ENCODE measurements at places on chromosomes 6 and 20.

DNA sequence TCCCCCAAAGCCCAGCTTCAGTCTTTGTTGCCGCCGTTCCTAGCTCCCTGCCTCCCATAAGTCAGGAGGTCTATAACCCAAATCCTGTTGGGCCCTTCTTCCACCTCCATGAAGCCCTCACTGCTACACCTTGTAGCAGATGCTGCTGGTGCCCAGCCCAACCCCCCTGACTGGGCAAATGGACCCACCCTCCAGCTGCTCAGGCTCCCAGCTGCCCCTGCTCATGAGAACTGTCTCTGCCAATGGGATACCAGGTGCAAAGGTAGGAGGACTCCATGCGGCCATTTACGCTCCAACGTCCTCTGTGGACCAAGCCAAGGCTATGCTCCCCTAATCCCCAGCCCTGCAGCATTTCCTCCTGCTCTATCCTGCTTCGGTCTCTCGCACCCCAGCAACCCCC is 71.8 kb downstream of the JPH2 start:
- H3K27me3 ChIP-seq = peaks cover 79% of the 10 kb centered on the region
- H3K4me1 ChIP-seq = no peaks in the 10 kb centered on the region
- H3K4me3 ChIP-seq = no peak overlapping the region
- DNase-seq = no peak
- H3K36me3 ChIP-seq = no peaks in the 10 kb centered on the region

DNA sequence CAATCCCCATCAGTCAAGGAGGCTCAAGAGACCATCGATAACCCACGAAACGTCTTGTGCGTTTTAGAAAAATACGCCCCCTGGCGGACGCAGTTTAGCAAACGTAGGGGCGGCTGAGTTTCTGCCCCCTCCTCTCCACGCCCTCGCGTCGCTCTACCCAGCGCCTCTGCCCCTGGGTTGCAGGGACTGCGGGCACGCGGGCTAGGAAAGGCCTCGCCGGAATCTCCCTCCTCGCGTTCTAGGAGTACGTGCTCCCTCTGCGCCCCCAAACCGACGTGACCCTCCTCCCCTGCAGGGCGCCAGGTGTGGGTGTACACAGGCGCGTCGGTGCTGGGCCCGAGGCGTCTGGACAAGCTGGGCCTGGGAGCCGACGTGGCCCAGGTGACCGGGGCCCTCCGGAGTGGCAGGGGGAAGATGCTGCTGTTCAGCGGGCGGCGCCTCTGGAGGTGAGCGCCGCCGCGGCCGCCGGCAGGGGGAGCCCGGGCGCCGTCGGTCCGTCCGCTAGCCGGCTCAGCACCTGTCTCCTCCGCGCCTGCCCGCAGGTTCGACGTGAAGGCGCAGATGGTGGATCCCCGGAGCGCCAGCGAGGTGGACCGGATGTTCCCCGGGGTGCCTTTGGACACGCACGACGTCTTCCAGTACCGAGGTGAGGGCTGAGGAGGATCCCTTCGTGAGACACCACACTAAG is 5.3 kb downstream of the MMP9 start:
- peaks cover 82% of the 10 kb centered on the region for H3K27me3 ChIP-seq
- DNase-seq = peak; percentile 56
- H3K36me3 ChIP-seq = peaks cover 21% of the 10 kb centered on the region
- H3K27ac ChIP-seq = no peak overlapping the region

- no peaks in the 10 kb centered on the region for H3K27me3 ChIP-seq
- no peak overlapping the region for H3K27ac ChIP-seq
- H3K36me3 ChIP-seq = no peaks in the 10 kb centered on the region
Observed at GRCh38 chr6:37074053-37074827, 68.8 kb downstream of the FGD2 start.

DNA sequence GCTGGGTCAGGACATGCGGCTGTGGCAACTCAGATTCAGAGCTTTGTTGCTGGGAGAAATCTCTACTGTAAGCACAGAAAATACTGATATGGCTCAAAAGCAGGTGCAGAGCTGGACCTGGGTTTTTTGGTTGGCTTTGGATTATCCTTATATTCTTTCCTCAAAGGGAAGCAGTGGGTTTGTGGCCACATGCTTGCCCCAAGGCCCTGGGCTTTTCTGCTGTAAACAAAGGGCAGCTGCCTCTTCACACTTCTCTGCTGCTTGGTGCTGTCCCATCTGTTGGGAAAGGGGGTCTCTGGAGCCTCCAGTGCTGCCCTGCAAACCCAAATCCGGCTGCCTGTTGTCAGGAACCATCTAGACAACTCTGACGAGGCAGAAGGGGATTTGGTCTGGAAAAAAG is 52.4 kb downstream of the ANKRD6 start:
- H3K27me3 ChIP-seq = peaks cover 7% of the 10 kb centered on the region
- no peaks in the 10 kb centered on the region for H3K36me3 ChIP-seq
- H3K4me3 ChIP-seq = no peak overlapping the region
- DNase-seq = no peak

DNA sequence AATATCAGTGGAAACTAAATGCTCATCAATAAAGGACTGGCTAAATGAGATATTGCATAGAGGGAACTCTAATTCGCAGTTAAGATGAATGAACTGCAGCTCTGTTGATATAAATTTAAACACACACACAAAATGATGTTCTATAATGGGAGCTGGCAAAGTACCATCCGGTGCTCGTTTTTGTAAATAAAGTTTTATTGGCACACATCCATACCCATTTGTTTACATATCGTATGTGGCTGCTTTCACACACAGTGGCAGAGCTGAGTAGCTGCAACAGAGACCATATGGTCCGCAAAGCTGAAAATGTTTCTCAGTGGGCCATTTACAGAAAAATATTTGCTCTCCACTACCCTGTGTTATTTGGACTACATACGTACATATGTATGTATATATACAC is 120.7 kb downstream of the EDN3 start:
- H3K27ac ChIP-seq = no peak overlapping the region
- H3K4me3 ChIP-seq = no peak overlapping the region
- H3K36me3 ChIP-seq = peaks cover 2% of the 10 kb centered on the region
- DNase-seq = no peak

- H3K27ac ChIP-seq = no peak overlapping the region
- H3K4me1 ChIP-seq = no peaks in the 10 kb centered on the region
- no peaks in the 10 kb centered on the region for H3K36me3 ChIP-seq
- H3K27me3 ChIP-seq = peaks cover 5% of the 10 kb centered on the region
- DNase-seq = no peak
Observed at GRCh38 chr6:4474810-4475209, 301.4 kb upstream of the CDYL start.

DNA sequence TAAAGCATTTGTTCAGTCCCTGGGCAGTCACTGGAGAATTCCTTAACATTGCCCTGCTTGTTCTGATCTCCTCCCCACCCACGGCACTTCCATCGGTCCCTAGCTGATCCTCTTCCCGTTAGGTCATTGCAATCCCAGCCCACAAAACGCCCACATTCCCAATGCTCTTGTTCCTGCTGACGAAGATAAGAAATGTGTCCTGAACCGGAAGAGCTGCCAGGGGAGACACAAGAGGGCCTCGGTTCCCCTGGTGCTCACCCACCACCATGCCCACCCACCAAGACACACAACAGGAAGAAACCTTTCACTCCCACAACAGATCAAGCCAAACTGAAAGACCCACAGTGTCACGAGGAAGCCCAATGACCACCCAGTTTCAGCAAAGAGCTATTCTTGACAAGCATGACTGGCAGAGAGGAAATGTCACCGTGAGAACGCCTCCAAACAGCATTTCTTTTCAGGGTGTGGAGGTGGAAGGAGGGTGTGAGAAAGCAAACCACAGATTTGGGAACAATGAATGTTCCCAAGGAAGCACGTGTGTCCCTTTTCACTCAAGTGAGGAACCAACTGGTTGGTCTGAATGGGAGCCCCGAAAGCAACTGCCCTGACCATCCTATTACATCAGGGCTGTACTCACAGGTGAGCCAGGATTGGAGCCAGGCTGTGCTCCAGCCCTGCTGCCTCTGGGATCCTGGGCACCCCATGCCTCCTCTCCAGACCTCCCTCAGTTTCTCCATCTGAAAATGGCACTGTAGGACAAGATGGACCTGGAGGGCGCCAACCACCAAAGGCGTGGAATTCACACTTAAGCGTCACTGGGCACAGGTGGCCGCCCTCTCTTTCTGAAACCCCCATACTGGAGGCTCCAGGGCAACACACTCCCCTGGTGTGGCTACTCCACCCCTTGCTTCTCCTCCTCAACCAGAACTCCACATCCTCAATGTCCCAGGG is 97.5 kb downstream of the ZMYND8 start:
- no peaks in the 10 kb centered on the region for H3K27me3 ChIP-seq
- DNase-seq = no peak
- H3K27ac ChIP-seq = peak overlapping the region; percentile 56
- H3K36me3 ChIP-seq = peaks cover 16% of the 10 kb centered on the region
- no peak overlapping the region for H3K4me3 ChIP-seq

DNA sequence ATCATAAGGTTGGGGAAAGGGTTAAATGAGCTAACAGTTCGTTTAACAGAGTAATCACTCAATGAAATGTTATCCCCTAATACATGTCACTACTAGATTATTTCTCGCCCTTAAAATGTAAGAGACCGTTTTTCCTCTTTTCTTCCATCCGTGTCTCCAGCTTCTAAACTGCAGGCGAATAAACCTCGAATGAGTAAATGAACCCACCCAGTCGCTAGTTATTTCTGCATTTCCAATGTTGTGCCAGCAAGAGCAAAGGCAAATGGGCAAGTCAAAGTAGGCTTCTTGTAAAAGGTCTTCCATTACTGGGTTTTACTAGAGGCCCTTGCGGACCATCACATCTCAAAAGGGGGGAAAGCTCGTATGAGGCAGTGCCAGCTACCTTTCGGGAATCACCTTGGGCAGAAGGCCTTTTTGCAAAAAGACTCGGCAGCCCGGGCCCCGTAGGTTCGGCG is 400 bp upstream of the SMAP1 start:
- H3K4me1 ChIP-seq = peaks cover 47% of the 10 kb centered on the region
- no peak for DNase-seq
- H3K27ac ChIP-seq = peak overlapping the region; percentile 86
- H3K4me3 ChIP-seq = peak overlapping the region; percentile 84
- peaks cover 5% of the 10 kb centered on the region for H3K27me3 ChIP-seq

DNA sequence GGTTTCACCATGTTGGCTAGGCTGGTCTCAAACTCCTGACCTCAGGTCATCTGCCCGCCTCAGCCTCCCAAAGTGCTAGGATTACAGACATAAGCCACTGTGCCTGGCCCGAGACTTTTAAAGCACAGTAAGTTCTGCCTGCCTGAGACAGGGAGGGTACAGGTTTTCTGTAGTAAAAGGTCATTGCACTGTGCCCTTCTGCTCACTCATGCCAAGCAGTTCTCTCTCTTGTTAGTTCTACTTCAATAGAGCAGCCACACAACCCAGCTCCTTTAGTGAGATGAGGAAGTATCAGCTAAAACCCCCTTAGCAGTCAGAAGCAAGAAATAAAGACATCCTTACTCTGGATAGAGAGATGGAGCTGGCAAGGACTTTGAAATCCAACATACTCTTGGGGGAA is 52.4 kb upstream of the ARMH2 start:
- no peak overlapping the region for H3K27ac ChIP-seq
- peaks cover 31% of the 10 kb centered on the region for H3K4me1 ChIP-seq
- DNase-seq = no peak
- H3K27me3 ChIP-seq = no peaks in the 10 kb centered on the region

DNA sequence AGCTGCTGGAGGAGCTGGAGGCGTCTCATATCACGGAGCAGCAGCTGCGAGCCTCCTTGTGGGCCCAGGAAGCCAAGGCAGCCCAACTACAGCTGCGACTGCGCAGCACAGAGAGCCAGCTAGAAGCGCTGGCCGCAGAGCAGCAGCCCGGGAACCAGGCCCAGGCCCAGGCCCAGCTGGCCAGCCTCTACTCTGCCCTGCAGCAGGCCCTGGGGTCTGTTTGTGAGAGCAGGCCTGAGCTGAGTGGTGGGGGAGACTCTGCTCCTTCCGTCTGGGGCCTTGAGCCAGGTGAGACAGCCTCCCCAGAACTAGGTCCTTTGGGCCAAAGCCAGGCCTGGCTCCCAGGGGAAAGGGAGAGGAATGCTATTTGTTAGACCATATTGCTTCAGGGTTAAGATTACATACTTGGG is 31.7 kb downstream of the C20orf173 start:
- H3K4me3 ChIP-seq = no peak overlapping the region
- no peak overlapping the region for H3K27ac ChIP-seq

DNA sequence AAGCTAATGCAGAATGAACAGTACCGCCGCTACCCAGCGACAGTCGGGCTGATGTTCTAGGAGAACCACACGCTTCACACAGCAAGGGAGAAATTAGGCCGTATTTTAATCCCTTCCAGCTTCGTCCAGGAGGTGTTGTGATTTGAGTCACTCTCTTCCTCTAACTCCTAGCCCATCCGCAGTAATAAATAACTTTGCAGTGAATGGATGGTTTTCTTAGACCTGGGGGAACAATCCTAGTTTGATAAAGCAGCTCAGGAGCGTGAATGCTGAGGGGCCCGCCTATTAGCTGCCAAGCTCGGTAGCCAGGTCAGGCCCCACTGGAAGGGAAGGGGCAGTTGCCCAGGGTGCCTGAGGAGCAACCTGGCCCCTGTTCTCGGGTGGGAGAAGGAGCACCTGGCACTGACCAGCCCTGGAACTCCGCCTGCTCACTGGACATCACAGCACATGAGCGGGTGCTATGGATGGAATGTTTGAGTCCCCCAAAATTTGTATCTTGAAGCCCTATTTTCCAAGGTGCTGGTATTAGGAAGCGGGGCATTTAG is 146.0 kb upstream of the AFDN start:
- peaks cover 3% of the 10 kb centered on the region for H3K36me3 ChIP-seq
- H3K4me3 ChIP-seq = no peak overlapping the region
- peaks cover 89% of the 10 kb centered on the region for H3K27me3 ChIP-seq

Data from central memory CD8-positive, alpha-beta T cell (primary cell).